ENCODE measurements at places on chromosomes 4 and X.

GRCh38 chr4:4607336-4608213 is 65.7 kb upstream of the STX18 start:
- no peak for DNase-seq

- DNase-seq = no peak
Observed at GRCh38 chr4:36285784-36286480, 4.5 kb downstream of the DTHD1 start.

DNA sequence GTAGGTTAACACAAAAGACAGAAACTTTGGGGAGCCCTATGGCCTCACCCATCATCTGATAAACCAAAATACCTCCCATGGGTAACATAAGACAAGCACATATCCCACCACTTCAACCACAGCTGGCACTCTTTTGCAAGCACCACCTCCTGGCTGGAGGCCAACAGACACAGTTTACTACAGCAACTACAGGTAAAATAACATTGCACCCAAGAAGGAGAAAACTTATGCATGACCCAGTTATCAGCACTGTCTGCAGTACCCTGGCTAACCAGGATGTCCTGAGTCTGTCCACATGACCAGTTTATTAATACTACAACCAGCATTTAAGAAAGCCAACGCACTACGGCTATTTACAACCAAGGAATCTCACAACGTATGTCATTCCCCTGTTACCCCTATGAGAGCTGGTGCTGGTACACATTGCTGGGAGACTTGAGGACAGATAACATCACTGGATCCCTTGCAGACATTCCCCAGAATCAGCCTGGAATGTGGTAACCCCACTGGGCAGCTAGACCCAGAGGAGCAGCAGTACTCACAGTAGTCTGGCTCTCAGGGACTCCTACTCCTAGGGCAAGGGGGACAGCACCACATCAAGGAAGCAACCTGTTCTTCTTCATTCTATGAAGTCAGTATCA is 32.0 kb downstream of the ELF2 start:
- DNase-seq = peak; percentile 78

DNA sequence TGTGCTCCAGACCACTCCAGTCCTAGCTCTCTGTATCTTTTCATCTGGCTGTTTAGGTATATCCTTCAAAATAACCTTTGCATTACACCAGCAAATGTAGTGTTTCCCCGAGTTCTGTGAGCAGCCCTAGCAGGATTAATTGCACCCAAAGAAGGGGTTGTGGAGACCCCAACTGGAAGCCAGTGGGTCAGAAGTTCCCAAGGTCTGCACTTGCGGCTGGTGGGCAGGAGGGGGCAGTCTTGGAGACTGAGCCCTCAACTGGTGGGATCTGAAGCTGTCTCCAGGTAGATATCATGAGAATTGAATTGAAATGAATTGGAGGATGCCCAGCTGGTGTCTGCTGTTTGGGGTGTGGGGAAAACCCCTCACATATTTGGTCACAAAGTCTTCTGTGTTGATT is 1485.3 kb upstream of the TENM3 start:
- DNase-seq = no peak

DNA sequence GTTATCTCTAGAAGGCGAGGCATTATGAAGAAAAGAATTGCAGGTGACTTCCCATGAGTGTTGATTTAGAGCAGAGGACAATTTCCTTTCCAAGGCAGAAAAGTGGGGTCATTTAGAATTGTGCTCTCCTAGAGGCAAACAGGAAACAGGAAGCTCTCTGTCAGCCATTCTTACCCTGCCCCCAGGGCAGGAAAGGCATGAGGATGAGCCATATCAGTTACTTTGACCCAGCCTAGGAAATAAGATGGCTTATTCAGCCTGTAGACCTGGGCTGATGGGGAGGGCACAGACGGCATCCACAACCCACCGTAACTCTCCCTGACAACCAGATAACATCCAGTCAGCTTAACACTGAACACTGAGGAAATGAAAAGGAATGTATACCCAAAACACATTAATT is 88.8 kb upstream of the KDR start:
- no peak for DNase-seq

DNA sequence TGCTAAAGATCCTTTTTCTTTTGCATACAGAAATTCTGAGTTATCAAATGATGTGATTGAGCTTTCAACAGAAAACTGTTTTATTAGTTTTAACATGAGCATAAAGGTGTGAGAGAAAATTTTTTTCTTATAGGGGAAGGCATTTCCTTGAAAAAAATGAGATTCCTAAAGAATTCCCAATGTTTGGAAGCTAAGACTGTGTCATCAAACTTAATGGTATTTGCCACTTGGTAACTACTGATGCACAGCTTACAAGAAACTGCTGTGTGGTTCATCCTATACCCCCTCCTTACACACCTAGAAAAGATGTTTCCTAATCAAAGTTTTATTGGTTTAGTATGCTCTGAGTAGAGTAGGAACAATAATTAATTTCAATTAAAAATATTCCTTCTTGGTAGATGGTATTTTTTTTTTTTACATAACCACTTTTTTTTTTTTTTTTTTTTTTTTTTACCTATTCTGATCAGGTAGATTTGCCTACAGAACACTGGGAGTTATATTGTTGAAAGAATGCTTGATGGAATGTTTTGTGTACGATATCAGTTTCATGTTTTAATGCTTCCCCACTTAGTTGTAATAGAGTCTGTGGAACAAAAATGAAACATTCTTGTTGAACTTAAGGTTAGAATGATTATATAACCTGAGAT is 6.0 kb downstream of the PTPN13 start:
- no peak for DNase-seq

DNA sequence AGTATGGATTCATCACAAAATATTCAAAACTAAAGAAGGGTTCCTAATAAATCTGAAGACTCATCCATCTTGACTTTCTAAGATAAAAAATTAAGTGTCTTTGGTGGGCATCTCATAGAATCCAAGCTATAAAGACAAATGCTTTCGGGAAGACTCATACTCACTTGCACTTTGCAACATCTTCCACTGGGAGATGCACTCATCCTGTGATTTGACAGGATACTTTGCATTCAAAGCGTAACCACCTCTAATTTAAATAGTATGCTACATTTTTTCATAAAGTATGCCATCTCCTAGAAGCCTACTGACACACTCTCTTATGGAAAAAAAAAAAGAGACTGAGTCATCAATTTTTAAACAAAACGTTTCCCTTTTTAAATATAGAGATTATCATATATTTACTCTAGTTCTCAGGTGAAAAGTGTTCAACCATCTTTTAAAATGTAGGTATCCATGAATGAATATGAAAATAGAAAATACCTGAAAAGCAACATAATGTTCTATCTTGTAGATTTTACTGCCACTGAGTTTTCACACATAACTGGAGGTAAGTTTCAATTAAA is 119.6 kb downstream of the KLHL13 start:
- DNase-seq = no peak

GRCh38 chrX:97867266-97867665 is 983.6 kb downstream of the RPA4 start:
- DNase-seq = no peak

GRCh38 chrX:13761606-13762414 is 27.3 kb downstream of the OFD1 start:
- no peak for DNase-seq

DNA sequence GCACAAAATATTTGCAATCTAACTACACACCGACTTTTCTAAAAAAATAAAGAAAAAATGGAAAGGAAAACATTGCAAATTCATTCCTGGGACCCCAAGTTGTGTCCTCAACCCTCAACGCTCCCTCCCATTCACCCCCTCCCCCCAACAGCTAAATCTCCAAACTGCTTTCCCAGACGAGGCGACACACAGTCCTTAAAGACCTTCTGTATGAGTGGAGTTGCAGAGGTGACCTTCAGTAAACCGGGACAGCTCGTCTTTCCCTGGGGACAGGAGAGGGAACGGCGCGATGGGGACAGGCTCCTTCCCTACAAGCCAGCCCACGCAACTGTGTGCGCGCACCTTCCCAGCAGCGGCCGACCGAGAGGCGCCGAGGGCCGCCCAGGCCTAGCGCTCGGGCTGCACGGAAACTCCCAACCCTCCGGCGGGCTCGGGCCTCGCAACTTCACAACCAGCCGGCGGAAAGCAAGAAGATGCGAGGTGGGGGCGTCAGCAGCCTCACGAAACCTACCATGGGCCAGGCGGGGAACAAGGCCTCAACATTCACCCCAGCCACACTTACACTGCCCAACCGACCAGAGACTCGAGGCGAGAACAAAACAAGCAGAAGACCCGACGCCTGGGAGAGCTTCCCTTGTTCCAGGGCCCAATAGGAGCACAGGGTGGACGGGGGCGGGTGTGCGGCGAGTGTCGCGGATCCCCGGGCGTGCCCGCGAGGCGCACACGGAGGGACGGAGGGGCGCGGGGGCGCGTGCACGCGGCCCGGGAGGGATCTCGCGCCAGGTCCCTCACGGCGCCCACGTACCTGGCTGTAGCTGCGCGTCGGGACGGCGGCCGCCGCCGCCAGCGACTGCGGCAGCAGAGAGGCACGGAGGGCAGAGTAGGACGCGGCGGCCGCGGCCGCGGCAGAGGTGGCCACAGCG is 763 bp downstream of the GRSF1 start:
- peak; percentile 39 for DNase-seq

GRCh38 chr4:65799513-65799912 is 129.2 kb upstream of the EPHA5 start:
- DNase-seq = no peak

DNA sequence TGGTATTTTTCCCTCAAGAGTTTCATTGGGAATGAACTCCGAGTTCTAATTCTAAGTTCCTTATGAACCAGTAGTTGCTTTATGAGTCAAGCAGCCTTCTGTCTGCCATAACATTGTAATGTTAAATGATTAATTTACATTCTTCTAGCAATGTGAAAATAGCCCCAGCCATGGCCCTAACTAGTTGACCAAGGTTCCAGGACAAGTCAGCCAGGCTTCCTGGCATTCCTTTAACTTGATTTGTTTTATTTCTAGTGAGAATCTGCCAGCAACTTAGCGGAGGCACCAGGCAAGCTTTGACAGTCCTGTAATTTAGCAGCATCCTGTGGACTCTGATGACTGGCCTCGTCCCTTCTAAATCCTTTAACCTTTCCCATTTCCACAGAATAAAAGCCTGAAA is 69.0 kb downstream of the GLRA2 start:
- DNase-seq = no peak

DNA sequence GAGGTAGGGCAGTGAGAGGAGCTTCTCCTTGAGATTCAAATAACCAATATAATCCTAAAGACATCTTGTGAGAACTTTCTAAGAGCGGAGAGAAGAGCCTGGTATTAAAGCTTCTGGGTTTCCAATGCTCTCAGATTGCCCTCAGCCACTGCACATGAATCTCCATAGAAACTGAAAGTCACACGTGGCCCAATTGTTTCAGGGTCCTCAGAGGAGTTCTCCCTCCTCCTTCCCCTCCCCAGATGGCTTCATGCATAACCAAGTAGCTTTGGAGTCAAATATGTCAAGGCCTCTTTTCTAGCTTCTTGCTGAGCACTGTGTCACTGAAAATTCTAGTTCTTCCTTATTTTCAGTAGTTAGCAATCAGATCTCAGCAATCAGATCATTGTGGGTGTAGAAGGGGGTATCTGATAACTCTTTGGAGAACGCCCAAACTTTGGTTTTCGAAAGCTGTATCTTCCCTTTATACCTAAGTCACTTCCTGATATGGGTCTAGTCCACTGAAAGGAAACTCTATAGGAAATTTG is 2.2 kb downstream of the BTK start:
- no peak for DNase-seq

DNA sequence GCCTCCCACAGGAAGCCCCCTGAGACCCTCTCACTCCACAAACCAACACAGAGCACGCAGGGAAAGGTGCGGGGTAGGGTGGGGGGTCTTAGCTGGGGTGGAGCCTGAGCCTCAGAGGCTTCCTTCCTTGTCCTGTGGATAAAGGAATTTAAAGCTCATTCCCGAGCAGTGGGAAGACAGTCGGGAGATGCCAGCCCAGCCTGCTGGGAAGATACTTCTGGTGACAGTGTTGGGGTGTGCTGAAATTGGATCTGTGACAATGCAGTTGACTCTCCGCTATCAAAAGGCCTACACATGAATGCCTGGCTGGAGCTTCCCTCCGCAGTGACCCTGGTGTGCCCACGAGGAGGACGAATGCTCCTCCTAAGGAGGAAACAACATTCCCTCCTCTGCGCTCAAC is 45.5 kb downstream of the JAKMIP1 start:
- no peak for DNase-seq

DNA sequence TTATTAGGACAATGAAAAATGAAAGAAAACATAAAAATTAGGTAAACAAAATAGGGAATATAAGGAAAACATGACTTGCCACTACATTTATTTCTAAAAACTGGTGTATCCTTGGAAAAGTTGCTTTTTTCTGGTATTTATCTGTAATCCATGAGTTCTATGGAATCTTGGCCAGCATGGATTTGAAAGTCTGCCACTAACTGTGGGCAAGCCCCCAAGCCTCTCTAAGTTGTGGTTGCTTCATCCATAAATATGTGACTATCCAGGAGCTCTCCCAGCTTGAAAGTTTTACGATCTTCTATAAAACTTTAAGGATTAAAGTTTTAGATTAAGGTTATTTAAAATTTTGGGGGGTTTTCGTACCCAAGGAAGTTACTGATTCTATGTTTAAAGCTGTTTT is 21.8 kb downstream of the RPS6KA3 start:
- no peak for DNase-seq

DNA sequence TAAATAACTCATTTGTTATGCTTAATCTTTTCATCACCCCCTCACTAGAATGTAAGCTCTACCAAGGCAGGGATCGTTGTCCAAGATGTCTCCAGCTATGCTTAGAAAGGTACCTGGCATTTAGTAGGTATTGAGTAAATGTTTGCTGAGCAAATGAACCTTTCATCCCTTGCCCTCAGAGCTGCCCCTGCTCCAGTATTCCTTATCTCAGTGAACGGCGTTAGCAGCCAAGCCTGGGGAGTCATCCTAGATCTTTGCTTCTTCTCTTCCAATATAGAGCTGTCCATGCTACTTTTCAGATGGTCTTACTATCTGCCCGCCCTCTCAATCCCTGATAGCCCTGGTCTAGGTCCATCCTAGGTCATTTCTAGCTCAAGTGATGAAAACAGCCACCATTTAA is 188.4 kb downstream of the NR3C2 start:
- no peak for DNase-seq

DNA sequence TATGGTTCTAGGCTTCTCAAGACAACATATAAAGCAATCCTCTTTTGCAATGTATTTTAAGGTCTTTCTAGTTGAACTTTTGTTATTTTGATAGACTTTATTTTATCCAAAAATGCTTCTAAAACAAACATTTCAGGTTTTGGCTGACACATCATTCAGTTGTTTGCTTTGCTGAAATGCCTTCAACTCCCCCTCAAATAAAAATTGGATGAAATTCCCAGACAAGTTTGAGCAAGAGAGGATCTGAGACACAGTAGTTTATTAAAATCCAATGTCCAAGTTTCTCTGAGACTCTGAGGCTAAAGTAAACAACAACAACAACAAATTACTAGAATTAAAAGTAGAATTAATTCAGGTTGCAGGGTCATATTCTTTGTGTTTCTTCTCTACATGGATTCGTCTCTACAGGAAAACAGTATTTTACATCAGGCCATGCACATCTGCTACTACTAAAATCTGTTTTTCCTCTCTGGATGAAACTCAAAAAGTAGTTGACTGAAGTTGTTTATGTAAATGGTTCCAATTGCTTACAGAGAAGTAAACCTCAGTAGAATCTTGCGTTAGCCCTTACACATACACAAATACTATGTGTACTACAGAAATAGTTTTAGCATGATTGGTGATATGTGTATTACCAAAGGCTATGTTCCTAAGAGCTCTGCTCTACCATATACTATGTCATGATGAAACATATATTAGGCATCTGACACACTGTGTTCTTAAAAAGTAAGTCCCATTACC is 64.9 kb downstream of the PRSS12 start:
- DNase-seq = no peak

- DNase-seq = no peak
Observed at GRCh38 chr4:6227412-6228157, 27.2 kb upstream of the JAKMIP1 start.

GRCh38 chrX:150635952-150636351 is 57.2 kb upstream of the MTMR1 start:
- no peak for DNase-seq
